Foreskin keratinocyte (primary cell): ENCODE measurements at places on chromosomes 16 and 17. TPM values are rescaled to one million over a fixed set of nuclear protein-coding genes. Genes with fewer than 3 reads are reported as not detected.

DNA sequence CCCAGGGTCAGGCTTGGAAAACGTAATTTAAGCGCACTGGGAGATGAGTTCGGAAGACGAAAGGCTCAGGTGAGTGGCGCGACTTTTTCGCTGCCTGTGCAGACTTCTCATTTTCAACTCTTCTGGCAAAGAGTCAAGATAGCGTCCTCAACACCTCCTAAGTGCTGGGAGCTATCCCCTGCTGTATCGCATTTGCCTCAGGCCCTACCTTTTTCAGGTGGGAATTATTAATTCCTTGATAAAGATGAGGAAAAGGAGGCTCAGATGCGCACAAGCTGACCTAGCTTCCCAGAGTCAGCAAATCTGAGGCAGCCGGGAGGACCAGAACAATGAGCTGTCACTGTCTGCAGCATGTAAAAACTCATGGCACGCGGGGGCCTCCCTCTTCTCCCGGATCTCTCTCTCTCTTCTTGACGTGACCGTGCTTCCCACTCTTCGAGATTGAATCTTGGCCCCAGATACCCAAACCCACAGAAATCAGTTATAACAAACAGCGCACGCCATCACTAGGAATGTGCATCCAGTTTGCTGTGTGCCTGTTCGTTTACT, 512 bp upstream of the ADAMTS18 start:
- no peak for DNase-seq

- no peak for DNase-seq
Observed at GRCh38 chr16:71218306-71218963, 12.1 kb downstream of the HYDIN start.

- no peak for DNase-seq
Observed at GRCh38 chr17:72240333-72240732, 119.5 kb downstream of the SOX9 start.

The MT1B gene
- not detected in 2 replicates for polyA plus RNA-seq

The MYH11 gene
- polyA plus RNA-seq = not detected in 2 replicates

The SOX9 gene
- 24.9 and 29.1 TPM in 2 replicates for polyA plus RNA-seq
